CD8-positive, alpha-beta T cell (primary cell): ENCODE measurements at places on chromosomes 3 and 15. TPM values are rescaled to one million over a fixed set of nuclear protein-coding genes. Genes with fewer than 3 reads are reported as not detected.

PTX3 gene
- not detected for total RNA-seq

MED12L gene
- 0.81 TPM for total RNA-seq

CFAP91 gene
- total RNA-seq: not detected

CLDN1 gene
- total RNA-seq: not detected

GHSR gene
- not detected for total RNA-seq

FMN1 gene
- total RNA-seq: 0.19 TPM

SRGAP3 gene
- total RNA-seq: 2.2 TPM

FGF7 gene
- not detected for total RNA-seq

ASB14 gene
- total RNA-seq: not detected

SEMA3F gene
- 0.14 TPM for total RNA-seq

CLDN11 gene
- total RNA-seq: not detected

ATP13A4 gene
- 1.8 TPM for total RNA-seq

SI gene
- not detected for total RNA-seq

NAALADL2 gene
- total RNA-seq: 1.7 TPM

TRIM42 gene
- not detected for total RNA-seq

MKRN3 gene
- total RNA-seq: 1.1 TPM
